GM23338 (cell line): ENCODE measurements at places on chromosomes 1 and 21. TPM values are rescaled to one million over a fixed set of nuclear protein-coding genes. Genes with fewer than 3 reads are reported as not detected.

DNA sequence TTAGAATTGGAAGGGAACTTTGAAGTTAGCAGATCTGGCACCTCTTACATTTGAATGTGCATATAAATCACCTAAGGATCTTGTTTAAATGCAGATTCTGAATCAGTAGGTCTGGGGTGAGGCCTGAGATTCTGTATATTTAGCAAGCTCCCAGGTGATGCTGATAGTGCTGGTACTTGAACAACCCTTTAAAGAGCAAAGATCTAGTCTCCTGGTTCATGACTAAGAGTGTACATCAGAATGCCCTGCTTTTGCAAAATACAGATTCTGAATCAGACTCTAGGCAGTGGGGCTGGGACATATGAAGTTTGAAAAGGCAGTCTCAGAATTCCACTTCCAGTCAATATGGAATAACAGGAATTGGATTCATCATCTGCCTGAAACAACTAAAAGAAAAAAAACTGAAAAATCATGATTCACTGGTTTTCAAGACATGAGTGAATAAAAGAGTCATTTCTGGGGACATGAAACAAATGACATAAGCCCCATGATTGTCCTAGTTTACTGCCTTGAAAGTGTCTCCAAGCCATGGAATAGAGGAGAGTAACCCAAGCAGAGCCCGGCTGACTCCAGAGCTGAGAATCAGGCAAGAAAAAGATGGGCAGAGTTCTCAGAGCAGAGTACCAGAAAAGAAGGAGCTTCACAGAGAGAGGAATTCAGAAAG, 149.6 kb upstream of the SGIP1 start:
- no peak overlapping the region for H3K27ac ChIP-seq
- H3K4me1 ChIP-seq, result peaks cover 11% of the 10 kb centered on the region

- H3K4me1 ChIP-seq, result no peaks in the 10 kb centered on the region
- H3K4me3 ChIP-seq, result no peak overlapping the region
- H3K27me3 ChIP-seq, result no peaks in the 10 kb centered on the region
- no peak overlapping the region for H3K27ac ChIP-seq
- DNase-seq, result no peak
- H3K36me3 ChIP-seq, result no peaks in the 10 kb centered on the region
Observed at GRCh38 chr1:160056648-160057169, 13.3 kb downstream of the KCNJ10 start.

- H3K36me3 ChIP-seq, result no peaks in the 10 kb centered on the region
- no peak overlapping the region for H3K27ac ChIP-seq
- no peak for DNase-seq
- no peak overlapping the region for H3K4me3 ChIP-seq
- H3K27me3 ChIP-seq, result no peaks in the 10 kb centered on the region
Observed at GRCh38 chr1:42484382-42484781, 21.3 kb downstream of the CCDC30 start.

DNA sequence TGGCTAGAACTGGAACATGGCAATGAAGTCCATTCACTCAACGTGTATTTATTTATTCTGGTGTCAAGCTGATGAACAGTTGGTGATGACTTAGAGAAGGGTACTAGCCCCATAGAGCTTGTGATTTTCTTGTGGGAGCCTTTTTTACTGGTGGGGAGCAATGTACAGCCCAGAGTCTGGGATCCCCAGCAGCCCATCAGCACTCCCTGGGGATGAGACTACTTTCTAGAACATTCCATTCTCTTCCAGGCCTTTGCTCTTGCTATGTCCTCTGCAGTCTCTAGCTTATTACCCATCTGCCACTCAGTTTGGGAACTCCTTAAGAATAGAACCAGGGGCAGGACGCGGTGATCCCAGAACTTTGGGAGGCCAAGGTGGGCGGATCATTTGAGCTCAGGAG, 11.6 kb downstream of the SLC2A1 start:
- no peaks in the 10 kb centered on the region for H3K27me3 ChIP-seq
- peaks cover 38% of the 10 kb centered on the region for H3K36me3 ChIP-seq
- DNase-seq, result no peak

- peak overlapping the region; percentile 7; the same call in 1 of the 2 replicates for H3K4me3 ChIP-seq
- H3K4me1 ChIP-seq, result peaks cover 37% of the 10 kb centered on the region
- no peaks in the 10 kb centered on the region for H3K27me3 ChIP-seq
- no peak overlapping the region; the same call in 1 of the 2 replicates for H3K27ac ChIP-seq
- H3K36me3 ChIP-seq, result no peaks in the 10 kb centered on the region
Observed at GRCh38 chr1:196558411-196558810, 49.8 kb downstream of the KCNT2 start.

- H3K27ac ChIP-seq, result no peak overlapping the region
- H3K36me3 ChIP-seq, result no peaks in the 10 kb centered on the region
- no peaks in the 10 kb centered on the region for H3K27me3 ChIP-seq
- no peak overlapping the region for H3K4me3 ChIP-seq
Observed at GRCh38 chr1:195768936-195769335, 839.3 kb downstream of the KCNT2 start.

Gene AGMAT
- polyA plus RNA-seq, result 1.8 and 2.3 TPM in 2 replicates

Gene SNX7
- 18.7 and 20.4 TPM in 2 replicates for polyA plus RNA-seq

Gene FABP3
- polyA plus RNA-seq, result 50.0 and 50.2 TPM in 2 replicates

- no peaks in the 10 kb centered on the region for H3K36me3 ChIP-seq
- no peaks in the 10 kb centered on the region for H3K4me1 ChIP-seq
- no peak overlapping the region for H3K27ac ChIP-seq
- H3K27me3 ChIP-seq, result no peaks in the 10 kb centered on the region
Observed at GRCh38 chr1:198640174-198640573, 1.3 kb downstream of the PTPRC start.

- no peak overlapping the region for H3K4me3 ChIP-seq
- DNase-seq, result no peak
- H3K27ac ChIP-seq, result no peak overlapping the region
- H3K27me3 ChIP-seq, result no peaks in the 10 kb centered on the region
- H3K36me3 ChIP-seq, result no peaks in the 10 kb centered on the region
Observed at GRCh38 chr1:97630948-97631347, 289.9 kb downstream of the DPYD start.

Gene CFHR1
- polyA plus RNA-seq, result not detected in 2 replicates

GRCh38 chr1:237864338-237865244, 26.1 kb downstream of the ZP4 start:
- no peak overlapping the region for H3K4me3 ChIP-seq
- peaks cover 9% of the 10 kb centered on the region for H3K27me3 ChIP-seq
- H3K27ac ChIP-seq, result no peak overlapping the region
- peak; percentile 81 for DNase-seq

DNA sequence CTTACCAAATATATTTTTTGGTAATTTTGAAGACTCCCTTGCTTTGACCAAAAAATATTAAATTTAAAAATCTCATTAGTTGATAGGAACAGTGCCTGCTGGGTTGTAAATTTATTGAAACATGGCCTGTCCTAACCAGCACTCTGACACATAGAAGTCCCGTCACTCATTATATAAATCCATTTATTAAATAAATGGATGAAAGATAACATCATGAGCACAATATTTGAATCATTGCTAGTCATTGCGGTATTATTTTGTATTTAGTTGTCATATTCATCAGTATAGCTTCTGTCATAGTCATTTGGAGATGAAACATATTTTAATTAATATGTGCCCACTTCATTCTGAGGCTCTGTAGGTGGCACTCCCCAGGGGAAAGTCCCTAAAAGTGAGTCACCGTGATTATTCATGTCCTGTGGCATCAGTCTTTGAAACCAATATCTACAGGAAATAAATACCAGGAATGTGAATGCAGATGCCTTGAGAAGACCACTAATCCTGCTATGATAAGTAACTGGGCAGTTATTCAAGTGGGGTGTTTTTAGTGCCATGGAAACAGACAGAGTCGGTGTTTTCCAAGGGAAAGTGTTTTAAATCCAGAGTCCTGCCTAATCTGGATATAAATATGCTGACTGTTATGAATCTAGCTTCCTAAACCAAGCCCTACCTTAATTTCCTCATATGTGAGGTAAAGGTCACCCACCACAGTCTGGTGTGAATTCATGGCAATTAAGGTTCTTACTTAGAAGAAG, 302.0 kb downstream of the DUSP10 start:
- peaks cover 7% of the 10 kb centered on the region; the same call in 1 of the 2 replicates for H3K4me1 ChIP-seq
- no peak overlapping the region for H3K4me3 ChIP-seq
- H3K27me3 ChIP-seq, result no peaks in the 10 kb centered on the region
- no peak overlapping the region for H3K27ac ChIP-seq
- DNase-seq, result no peak

GRCh38 chr1:9280015-9280860, 12.5 kb upstream of the SPSB1 start:
- no peaks in the 10 kb centered on the region for H3K27me3 ChIP-seq
- H3K4me1 ChIP-seq, result peaks cover 6% of the 10 kb centered on the region; the same call in 1 of the 2 replicates
- no peak overlapping the region for H3K27ac ChIP-seq
- peak; percentile 43 for DNase-seq

GRCh38 chr1:217921126-217921904, 290.2 kb downstream of the SPATA17 start:
- peaks cover 19% of the 10 kb centered on the region for H3K27me3 ChIP-seq
- H3K4me3 ChIP-seq, result no peak overlapping the region
- H3K27ac ChIP-seq, result no peak overlapping the region
- no peaks in the 10 kb centered on the region for H3K4me1 ChIP-seq

- no peaks in the 10 kb centered on the region for H3K27me3 ChIP-seq
- no peaks in the 10 kb centered on the region for H3K36me3 ChIP-seq
- H3K27ac ChIP-seq, result no peak overlapping the region
- no peak for DNase-seq
Observed at GRCh38 chr1:97647776-97648175, 273.1 kb downstream of the DPYD start.

Gene FAM78B
- 0.73 and 1.6 TPM in 2 replicates for polyA plus RNA-seq

DNA sequence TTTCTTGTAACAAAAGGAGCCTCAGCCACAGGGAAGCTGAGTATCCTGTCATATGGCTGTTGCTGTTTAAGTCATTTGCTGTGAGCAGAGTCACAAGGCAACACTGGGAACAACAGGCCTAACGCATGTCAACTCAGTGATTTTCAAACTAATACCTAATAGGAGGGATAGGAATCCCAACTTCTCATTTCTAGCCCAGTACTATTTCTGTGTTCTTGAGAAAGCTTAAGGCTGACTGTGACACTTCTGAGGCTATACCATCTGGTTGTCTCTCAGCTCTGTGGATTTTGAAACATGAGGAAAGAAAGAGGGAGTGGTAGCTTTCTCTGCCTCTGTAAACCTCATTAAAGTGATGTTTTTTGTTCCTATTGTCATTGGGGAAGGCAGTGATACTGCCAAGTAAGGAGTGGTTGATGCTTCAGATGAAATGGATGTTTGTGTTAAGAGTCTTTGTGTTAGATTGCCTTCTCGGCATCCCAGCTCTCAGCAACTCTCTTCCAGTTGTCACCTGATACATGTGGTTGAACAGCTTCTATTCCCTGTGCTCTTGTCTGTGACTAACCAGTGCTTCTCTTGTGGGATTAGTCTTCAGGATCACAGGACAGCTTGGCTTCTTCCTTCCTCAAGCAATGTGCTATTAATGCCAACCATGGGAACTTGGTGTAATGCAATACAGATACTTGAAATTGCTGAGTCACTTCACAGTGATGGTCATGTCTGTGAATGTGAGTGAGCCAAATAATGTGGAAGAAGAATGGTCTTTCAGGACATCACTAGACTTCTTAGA, 166.8 kb upstream of the IVNS1ABP start:
- H3K27me3 ChIP-seq, result no peaks in the 10 kb centered on the region
- no peak overlapping the region for H3K4me3 ChIP-seq
- peak; percentile 6 for DNase-seq
- no peaks in the 10 kb centered on the region; the same call in 1 of the 2 replicates for H3K36me3 ChIP-seq

DNA sequence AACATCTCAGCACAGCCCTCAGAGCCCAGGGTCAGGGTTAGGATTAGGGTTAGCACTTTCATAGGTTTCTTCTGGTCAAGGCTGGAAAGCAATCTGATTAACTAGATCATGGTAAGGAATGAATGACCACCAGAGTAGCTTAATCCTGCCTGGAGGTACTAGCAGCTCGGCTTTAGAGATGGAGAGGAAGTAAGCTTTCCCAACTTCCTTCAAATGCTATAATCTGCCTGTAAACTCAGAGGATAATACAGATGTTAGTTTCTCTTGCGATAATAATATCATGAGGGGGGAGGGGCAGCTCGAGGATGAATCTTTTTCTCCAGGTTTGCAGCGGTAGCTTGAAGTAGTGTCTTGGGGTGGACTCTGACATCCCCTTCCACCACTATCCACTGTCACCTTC, 194.9 kb downstream of the HIVEP3 start:
- no peaks in the 10 kb centered on the region for H3K27me3 ChIP-seq
- no peak for DNase-seq
- H3K4me1 ChIP-seq, result no peaks in the 10 kb centered on the region

GRCh38 chr1:4395676-4396075, 258.7 kb upstream of the AJAP1 start:
- no peaks in the 10 kb centered on the region for H3K4me1 ChIP-seq
- H3K36me3 ChIP-seq, result no peaks in the 10 kb centered on the region
- H3K4me3 ChIP-seq, result no peak overlapping the region
- no peak overlapping the region for H3K27ac ChIP-seq
- no peak for DNase-seq
- no peaks in the 10 kb centered on the region for H3K27me3 ChIP-seq

Gene GBP1
- polyA plus RNA-seq, result 0.13 TPM in 1 of 2 replicates, not detected in the other

Gene SYCP1
- polyA plus RNA-seq, result 0.66 and 2.1 TPM in 2 replicates

GRCh38 chr1:161119092-161119903, 1.4 kb downstream of the NIT1 start:
- DNase-seq, result peak; percentile 90
- peak overlapping the region; percentile 98; the same call in 1 of the 2 replicates for H3K27ac ChIP-seq
- H3K4me3 ChIP-seq, result peak overlapping the region; percentile 98
- no peaks in the 10 kb centered on the region for H3K27me3 ChIP-seq
- peaks cover 21% of the 10 kb centered on the region for H3K4me1 ChIP-seq
- peaks cover 30% of the 10 kb centered on the region for H3K36me3 ChIP-seq

- H3K4me1 ChIP-seq, result no peaks in the 10 kb centered on the region
- H3K36me3 ChIP-seq, result no peaks in the 10 kb centered on the region
- DNase-seq, result no peak
- H3K4me3 ChIP-seq, result no peak overlapping the region
- no peaks in the 10 kb centered on the region for H3K27me3 ChIP-seq
- H3K27ac ChIP-seq, result no peak overlapping the region
Observed at GRCh38 chr21:43332861-43333297, 94.1 kb downstream of the SIK1 start.

GRCh38 chr1:15433471-15433870, 4.8 kb upstream of the CTRC start:
- H3K27ac ChIP-seq, result no peak overlapping the region
- no peak for DNase-seq
- H3K4me3 ChIP-seq, result no peak overlapping the region
- H3K36me3 ChIP-seq, result no peaks in the 10 kb centered on the region
- no peaks in the 10 kb centered on the region for H3K27me3 ChIP-seq

- H3K27ac ChIP-seq, result no peak overlapping the region
- H3K36me3 ChIP-seq, result no peaks in the 10 kb centered on the region
- H3K4me3 ChIP-seq, result no peak overlapping the region
- no peaks in the 10 kb centered on the region for H3K27me3 ChIP-seq
- no peak for DNase-seq
Observed at GRCh38 chr1:21514245-21514644, 5.0 kb downstream of the ALPL start.

Gene KIF14
- polyA plus RNA-seq, result 10.8 and 13.3 TPM in 2 replicates
